Psoas muscle (tissue), 8 donors: ENCODE measurements at places on chromosomes 12 and 14. TPM values are rescaled to one million over a fixed set of nuclear protein-coding genes. Genes with fewer than 3 reads are reported as not detected.

DNA sequence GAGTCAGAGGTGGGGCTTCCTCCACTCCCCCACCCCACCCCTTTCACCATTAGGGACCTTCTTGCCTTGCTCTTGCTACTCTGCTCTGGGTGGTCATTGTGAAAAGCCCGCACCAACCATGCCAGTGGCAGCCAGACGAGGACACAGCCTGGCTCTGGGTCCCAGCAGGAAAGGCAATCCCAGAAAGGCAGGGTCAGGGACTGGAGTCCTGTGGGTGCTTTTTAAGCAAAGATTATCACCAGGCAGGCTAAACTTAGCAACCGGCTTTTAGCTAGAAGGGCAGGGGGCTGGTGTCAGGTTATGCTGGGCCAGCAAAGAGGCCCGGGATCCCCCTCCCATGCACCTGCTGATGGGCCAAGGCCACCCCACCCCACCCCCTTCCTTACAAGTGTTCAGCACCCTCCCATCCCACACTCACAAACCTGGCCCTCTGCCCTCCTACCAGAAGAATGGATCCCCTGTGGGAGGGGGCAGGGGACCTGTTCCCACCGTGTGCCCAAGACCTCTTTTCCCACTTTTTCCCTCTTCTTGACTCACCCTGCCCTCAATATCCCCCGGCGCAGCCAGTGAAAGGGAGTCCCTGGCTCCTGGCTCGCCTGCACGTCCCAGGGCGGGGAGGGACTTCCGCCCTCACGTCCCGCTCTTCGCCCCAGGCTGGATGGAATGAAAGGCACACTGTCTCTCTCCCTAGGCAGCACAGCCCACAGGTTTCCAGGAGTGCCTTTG lies 1.2 kb upstream of the GAPDH start:
- DNase-seq, result peak; percentile 69
- peaks cover 42% of the 10 kb centered on the region for H3K4me1 ChIP-seq
- no peaks in the 10 kb centered on the region for H3K27me3 ChIP-seq
- H3K4me3 ChIP-seq, result peak overlapping the region; percentile 86

GRCh38 chr12:67546746-67547145 lies 101.8 kb upstream of the DYRK2 start:
- H3K4me3 ChIP-seq, result no peak overlapping the region
- no peaks in the 10 kb centered on the region for H3K27me3 ChIP-seq
- H3K36me3 ChIP-seq, result no peaks in the 10 kb centered on the region

- H3K4me3 ChIP-seq, result no peak overlapping the region
- H3K4me1 ChIP-seq, result no peaks in the 10 kb centered on the region
- H3K27me3 ChIP-seq, result no peaks in the 10 kb centered on the region
- H3K36me3 ChIP-seq, result no peaks in the 10 kb centered on the region
- DNase-seq, result no peak
- no peak overlapping the region for H3K27ac ChIP-seq
Observed at GRCh38 chr14:39974036-39974435, 541.8 kb upstream of the FBXO33 start.

GRCh38 chr14:70061108-70061507 lies 127.6 kb downstream of the SLC8A3 start:
- no peaks in the 10 kb centered on the region for H3K4me1 ChIP-seq
- no peak for DNase-seq
- no peak overlapping the region for H3K4me3 ChIP-seq
- no peaks in the 10 kb centered on the region for H3K27me3 ChIP-seq
- H3K27ac ChIP-seq, result peak overlapping the region; percentile 50
- H3K36me3 ChIP-seq, result no peaks in the 10 kb centered on the region

- H3K36me3 ChIP-seq, result no peaks in the 10 kb centered on the region
- H3K4me1 ChIP-seq, result peaks cover 20% of the 10 kb centered on the region
- H3K4me3 ChIP-seq, result no peak overlapping the region
Observed at GRCh38 chr14:61150851-61151250, 130.3 kb downstream of the TMEM30B start.

DNA sequence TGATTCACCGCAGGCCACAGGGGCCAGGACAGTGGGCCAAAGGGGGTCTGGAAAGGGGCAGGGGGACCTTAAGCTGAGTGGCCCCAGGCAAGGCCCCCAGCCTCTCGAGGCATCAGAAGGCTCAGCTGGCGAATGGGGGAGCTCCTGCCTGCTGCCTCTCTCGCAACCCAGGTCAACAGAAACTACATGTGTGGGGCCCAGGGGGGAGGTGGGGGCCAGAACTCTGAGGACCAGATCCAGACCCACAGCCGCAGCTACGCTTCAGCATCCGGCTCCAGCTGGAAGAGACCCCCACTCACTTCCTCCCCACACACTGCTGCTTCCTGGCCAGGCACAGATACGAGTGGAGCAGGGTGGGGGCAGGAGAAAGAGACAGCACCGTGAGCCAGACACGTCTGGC lies 46.5 kb downstream of the NCOR2 start:
- no peak overlapping the region for H3K4me3 ChIP-seq
- H3K27ac ChIP-seq, result peak overlapping the region; percentile 97
- no peaks in the 10 kb centered on the region for H3K36me3 ChIP-seq
- H3K27me3 ChIP-seq, result no peaks in the 10 kb centered on the region
- no peak for DNase-seq

- H3K4me1 ChIP-seq, result no peaks in the 10 kb centered on the region
- H3K36me3 ChIP-seq, result no peaks in the 10 kb centered on the region
- DNase-seq, result no peak
- H3K27ac ChIP-seq, result no peak overlapping the region
Observed at GRCh38 chr12:96302687-96303310, 97.4 kb downstream of the CDK17 start.

- peaks cover 5% of the 10 kb centered on the region for H3K27me3 ChIP-seq
- H3K4me1 ChIP-seq, result no peaks in the 10 kb centered on the region
- no peak for DNase-seq
- no peak overlapping the region for H3K27ac ChIP-seq
Observed at GRCh38 chr12:19971361-19972280, 396.7 kb upstream of the PDE3A start.

GRCh38 chr14:53793790-53794505 lies 162.7 kb downstream of the BMP4 start:
- H3K27ac ChIP-seq, result no peak overlapping the region
- H3K4me1 ChIP-seq, result no peaks in the 10 kb centered on the region
- H3K27me3 ChIP-seq, result no peaks in the 10 kb centered on the region

The METAP2 gene
- polyA plus RNA-seq, result 88.5 TPM

The ING4 gene
- 35.6 TPM for polyA plus RNA-seq

The RFX4 gene
- polyA plus RNA-seq, result not detected

The PTPRB gene
- polyA plus RNA-seq, result 7.2 TPM
